ENCODE measurements at places on chromosomes 5 and 9.

- DNase-seq: no peak
These were observed 5.5 kb upstream of the EXOSC2 start for GRCh38 chr9:130688072-130688471.

DNA sequence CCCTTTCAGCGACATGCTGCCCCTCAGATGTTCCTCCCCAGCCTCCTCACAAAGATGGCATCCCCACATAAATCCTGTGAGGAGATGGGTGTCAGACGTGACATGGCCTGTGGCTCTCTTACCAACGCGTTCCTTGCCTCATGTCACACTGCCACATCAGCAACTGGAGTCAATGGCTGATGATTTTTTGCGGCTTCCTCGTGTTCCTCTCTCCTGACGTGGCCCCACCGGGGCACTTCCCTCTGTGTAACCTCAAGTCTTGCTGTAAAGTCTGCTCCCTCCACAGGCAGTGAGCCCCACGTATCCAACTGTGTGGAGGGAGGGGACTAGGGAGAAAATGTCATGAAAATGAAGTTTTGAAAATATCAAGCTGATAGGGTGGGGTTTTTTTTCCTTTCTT is 53.2 kb upstream of the SHISAL2B start:
- no peak for DNase-seq

DNA sequence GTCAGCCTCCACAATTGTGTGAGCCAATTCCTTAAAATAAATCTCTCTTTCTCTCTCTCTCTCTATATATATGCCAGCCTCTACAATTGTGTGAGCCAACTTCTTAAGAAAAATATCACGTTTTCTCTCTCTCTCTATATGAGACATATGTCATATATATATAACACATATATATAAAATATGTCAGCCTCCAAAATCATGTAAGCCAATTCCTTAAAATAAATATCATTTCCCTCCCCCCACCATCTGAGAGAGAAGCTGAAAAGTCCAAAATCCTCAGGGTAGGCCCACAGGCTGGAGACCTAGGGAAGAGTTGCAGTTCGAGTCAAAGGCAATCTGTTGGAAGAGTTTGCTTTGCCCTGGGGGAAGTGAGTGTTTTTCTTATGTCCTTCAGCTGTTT is 158.1 kb upstream of the RPS23 start:
- no peak for DNase-seq

DNA sequence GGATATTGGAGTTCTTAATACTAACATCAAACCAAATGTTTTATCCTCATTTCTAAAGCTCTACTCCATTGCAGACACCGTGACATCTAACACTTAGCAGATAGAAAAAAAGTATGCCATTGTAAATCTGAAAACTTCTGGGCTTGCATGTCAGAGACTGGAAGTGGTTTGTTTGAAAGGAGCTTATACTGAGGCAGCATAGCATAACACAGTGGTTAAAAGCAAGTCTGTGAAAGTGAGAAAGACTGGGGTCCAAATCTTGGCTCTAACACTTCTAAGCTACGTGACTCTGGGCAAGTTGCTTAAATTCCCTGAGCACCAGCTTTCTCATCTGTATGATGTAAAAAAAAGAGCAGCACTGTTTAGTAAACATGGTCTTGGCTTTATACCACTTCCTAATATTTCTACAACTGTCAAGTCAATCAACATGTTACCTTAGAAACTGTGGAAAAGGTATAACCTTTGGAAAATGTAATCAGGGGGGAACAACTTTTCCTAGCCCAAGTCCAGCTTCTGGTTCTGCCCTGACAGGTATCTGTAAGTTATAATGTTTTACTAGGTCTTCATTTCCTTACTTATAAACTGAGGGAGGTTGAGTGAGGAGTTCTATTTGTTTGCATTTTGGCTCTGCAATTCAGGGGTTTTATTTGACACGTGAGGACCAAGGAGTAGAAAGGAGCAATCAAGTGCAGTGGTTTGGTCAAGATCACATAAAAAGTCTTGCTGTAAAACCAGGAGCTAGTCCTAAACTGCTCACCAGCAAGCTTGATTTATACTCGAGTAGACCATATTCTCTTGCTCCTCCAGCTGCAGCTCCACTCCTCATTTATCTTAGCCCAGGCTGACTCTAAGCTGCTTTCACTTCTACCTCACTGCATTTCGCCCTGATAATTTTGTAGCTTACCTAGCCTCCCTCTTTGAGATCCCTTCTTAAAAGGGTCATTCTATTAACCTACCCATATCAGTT is 541.0 kb downstream of the RAB3C start:
- no peak for DNase-seq

GRCh38 chr5:58255386-58255785 is 204.5 kb downstream of the PLK2 start:
- DNase-seq: no peak

- no peak for DNase-seq
These were observed 19.0 kb upstream of the SMAD5 start for GRCh38 chr5:136113606-136114005.

- no peak for DNase-seq
These were observed 189.8 kb downstream of the HINT1 start for GRCh38 chr5:130975299-130975698.

- no peak for DNase-seq
These were observed 228.0 kb downstream of the TLE4 start for GRCh38 chr9:79799691-79800335.

- no peak for DNase-seq
These were observed 965 bp downstream of the CLTA start for GRCh38 chr9:36191686-36192085.

DNA sequence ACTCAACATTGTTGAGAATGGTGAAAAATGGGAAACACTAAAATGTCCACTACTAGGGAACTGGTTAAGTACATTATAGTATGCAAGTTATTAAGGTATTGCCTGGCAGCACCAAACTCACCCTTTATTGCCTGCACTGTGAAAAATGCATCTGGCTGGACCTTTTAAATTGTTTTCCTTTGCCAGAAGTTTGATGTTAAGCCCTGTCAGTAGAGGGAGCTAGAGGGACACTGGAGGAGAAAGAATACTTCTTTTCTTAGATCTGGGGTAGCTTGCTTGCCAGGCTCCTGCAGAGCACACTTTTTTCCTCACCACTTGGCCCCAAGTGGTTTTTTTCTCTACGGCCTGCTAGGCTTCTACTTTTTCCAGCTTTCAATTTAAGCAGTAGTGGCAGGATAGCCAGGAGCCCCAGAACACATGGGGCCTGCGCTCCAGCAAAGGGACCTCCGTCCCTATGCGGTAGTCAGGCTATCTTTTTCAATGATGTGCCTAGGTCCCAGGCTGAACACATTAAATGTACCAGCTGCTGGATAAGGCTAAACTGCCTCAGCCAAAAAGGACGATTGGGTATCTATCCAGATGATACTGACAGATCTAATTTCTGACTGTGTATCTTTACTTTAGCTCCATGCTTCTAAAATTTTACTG is 8.0 kb upstream of the HABP4 start:
- no peak for DNase-seq

GRCh38 chr5:65823204-65823603 is 101.2 kb downstream of the NLN start:
- DNase-seq: no peak

DNA sequence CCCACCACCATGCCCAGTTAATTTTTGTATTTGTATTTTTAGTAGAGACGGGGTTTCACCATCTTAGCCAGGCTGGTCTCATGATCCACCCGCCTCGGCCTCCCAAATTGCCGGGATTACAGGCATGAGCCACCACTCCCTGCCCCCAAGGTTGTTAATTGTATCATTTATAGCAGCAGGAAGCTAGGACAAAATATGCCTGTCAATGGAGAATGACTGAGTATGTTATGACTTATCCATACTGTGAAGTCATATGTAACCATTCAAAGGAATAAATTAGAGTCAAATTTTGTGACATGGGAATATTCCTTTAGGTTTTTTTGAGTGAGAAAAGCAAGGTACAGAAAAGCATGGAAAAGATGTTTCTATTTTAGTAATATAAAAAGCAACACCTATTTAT is 3.9 kb upstream of the DAB2 start:
- no peak for DNase-seq

DNA sequence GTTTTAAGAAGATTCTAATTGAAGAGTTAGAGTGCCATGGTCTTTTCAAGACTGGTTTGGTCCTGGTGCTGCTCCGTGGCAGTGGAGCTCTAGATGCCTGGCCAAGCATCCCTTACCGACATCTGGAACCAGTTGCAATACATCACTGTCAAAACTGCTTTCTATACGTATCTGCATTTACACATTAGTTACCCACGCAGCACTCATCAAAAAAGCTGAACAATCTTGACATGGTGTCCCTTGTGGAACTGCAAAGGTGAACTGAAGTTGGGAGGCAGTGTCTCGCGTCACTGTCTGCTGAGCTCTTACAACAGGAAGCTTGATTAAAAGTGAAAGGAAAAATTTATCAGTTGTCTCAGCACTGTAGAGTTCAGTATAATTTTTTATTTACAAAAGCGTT is 82.6 kb downstream of the PBX3 start:
- DNase-seq: peak; percentile 6

DNA sequence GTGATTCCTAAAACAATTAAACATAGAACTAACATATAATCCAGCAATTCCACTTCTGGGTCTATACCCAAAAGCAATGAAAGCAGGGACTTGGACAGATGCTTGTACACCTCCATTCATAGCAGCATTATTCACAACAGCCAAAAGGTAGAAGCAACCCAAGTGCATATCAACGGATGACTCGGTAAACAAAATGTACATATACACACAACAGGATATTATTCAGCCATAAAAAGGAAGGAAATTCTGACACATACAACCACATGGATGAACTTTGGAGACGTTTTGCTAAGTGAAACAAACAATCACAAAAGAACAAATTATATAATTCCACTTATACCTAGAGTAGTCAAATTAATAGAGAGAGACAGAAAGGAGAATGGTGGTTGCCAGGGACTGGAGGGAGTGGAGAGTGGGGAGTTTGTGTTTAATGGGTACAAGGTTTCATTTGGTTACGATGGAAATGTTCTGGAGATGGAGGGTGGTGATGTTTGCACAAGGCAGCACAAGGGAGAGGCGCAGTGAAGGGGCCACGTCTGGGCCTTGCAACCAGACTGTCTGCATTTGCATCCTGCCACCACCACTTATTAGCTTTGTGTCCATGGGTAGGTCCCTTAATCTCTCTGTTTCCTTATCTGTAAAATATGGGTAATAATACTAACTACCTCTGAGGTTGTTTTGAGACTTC is 36.3 kb upstream of the RLN1 start:
- DNase-seq: no peak

DNA sequence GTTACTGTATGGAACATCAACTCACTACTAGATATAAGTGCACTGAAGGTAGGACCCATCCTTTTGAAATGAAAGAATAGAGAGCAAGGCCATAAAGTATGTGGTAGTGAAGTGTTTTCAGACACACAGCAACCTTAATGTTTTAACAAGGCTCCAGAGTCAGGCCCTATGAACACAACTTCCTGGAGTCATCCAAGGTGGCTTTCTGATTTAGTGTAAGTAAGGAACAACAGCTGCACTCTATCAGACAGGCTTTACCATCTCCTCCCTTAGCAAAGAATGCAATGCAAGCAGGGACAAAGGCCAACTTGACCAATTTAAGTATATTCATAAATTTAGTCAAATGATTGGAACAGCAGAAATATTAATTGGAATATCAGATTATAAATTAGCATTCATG is 90.1 kb downstream of the MPDZ start:
- no peak for DNase-seq

- DNase-seq: no peak
These were observed 29.2 kb downstream of the PTPN3 start for GRCh38 chr9:109468927-109469326.

DNA sequence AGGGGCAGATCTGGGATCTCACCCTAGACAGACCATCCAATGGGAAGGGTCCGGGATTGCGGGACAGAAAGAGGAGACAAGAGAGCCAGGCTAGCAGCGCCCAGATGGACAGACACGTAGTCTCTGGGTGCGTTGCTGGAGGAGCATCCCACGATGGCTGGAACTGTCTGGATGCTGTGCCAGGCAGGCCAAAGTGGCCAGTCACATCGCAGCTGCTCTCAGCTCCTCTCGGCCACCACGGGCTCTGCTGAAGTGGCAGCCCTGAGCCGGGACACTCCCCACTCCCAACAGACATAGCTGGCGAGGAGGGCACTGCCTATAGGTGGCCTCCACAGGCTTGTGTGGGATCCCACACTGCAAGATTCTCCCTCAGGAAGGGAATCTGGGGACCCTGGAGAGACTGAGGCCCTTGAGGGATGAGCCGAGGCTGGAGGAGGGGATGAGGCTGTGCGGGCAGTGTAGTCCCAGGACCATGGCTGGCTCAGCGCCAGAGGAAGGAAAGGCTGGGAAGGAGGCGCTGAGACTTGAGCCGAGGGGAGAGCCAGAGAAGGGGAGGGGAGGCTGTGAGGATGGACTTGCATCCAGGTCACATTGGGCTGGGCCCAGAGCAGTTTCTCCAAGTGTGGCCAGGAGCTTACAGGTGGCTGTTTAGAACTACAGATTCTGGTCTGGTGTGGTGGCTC is 10.3 kb upstream of the WDR5 start:
- no peak for DNase-seq

DNA sequence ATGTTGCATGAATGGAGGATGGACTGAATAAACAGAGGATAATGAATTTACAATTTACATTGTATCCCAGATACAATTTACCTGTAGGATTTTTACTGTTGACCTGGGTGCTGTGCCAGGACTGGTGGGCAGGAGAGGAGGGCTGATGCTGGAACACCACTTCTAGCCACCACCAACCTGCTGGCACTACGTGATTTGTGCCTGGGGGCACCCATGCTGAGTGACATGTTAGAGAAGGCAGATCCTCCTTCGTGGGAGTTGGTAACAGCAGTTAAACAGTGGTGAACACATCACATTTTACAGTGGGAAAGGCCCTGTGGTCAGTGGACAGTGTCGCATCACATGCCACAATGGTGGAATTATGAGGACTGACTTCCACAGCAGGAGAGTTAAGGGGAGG is 3.0 kb upstream of the ANKRD34B start:
- DNase-seq: no peak

DNA sequence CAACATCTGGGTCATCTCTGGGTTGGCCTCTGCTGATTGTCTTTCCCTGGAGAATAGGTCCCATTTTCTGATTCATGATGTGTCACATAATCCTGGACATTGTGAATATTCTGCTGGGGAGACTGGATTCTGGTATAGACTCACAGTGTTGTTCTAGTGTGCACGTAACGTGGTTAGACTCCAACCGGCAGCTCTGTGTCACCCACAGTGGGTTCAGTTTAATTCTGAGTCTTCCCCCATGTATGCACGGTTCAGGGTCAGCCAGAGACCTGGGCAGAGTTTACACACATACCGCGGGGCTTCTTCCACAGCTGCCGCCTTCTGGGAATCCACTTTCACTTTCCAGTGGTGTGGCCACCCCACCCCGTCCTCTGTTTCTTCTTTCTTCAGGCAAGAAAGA is 38.0 kb upstream of the LRRC14B start:
- DNase-seq: no peak

- DNase-seq: no peak
These were observed 685.6 kb downstream of the DTWD2 start for GRCh38 chr5:118302786-118303185.

DNA sequence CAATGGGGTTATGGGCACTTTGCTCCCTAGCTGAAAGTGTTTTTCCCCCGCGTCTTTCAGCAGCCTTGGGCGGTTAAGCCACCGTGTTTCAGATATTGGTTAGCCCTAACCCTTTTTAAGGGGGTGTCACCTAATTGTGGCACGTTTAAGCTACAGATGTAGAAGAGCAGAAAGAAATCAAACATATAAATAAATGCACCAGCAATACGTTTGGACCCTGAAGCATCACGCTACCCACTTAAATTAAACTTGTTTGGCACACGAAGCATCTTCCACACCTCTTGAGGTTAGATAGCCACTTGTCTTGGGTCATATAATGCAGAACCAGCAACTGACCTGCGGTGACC is 768 bp downstream of the YTHDC2 start:
- no peak for DNase-seq
